ELR (cell line): ENCODE measurements at places on chromosomes 6 and 20.
A peak's percentile ranks its signal among the peaks of the same experiment; 100 is the strongest.

DNA sequence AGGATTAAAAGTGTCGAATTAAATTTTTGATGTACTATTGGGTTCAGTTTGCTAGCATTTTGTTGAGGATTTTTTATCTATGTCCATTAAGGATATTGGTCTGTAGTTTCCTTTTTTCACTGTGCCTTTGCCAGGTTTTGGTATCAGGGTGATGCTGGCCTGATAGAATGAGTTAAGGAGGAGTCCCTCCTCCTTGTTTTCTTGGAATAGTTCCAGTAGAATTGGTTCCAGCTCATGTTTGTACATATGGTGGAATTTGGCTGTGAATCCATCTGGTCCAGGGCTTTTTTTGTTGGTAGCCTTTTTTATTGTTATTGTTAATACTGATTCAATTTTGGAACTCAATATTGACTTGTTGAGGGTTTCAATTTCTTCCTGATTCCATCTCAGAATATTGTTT is 141.8 kb downstream of the SIM1 start:
- DNase-seq: no peak

DNA sequence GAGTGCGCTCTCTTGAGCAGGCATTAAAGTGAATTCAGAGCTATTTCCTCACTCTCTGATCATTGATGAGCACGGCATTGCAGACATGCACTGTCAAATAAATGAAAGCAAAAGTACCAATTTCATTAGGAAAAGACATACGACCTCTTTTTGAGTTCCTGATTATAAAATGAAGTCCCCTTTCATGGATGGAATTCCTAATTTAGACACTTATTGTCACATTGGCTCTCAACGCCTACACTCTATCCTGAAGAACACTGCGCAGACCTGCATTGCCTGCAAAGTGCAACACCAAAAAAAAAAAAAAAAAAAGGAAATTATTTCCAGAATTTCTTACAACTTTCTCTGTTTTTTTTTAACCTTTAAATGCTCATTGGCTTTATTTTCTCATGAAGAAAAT is 1.6 kb downstream of the ADGRB3 start:
- DNase-seq: no peak

DNA sequence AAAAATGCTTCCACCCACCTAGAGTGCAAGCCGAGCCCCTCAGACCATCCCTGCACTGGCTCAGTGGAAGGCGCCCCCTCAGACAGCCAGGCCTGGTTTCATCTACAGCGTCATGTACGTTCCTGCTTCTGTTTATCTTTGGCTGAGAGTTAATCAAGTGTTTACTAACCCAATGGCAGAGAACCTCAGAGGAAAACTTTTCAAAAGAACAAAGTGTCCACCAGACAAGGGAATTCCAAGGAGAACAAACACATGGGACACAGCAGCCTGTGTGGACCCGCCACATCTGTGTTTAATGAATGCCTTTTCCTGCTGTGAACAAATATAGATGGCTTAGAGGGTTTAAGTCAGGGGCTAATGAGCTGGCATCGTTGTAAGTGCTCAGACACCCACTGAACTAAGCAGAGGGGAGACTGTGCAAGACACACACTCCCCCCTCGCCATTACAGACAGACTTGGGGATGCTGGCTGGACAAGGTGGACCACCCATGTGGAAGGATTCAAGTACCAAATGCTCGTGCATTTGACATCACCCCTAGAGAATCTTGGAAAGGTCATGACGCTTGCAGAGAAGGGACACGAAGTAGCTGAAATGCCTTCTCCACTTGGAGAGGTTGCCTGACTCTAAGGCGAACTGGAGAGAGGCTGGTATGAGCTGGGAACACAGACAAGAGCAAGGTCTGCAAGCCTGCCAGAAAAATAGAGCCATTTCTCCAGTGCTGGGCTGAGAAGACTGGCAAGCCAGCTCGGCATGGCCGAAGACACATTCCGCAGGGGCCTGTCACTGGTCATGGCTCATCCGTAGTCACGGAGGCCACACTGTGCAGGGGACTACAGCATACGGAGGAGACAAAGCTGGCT is 53.5 kb upstream of the NXT1 start:
- peak; percentile 3 for DNase-seq

DNA sequence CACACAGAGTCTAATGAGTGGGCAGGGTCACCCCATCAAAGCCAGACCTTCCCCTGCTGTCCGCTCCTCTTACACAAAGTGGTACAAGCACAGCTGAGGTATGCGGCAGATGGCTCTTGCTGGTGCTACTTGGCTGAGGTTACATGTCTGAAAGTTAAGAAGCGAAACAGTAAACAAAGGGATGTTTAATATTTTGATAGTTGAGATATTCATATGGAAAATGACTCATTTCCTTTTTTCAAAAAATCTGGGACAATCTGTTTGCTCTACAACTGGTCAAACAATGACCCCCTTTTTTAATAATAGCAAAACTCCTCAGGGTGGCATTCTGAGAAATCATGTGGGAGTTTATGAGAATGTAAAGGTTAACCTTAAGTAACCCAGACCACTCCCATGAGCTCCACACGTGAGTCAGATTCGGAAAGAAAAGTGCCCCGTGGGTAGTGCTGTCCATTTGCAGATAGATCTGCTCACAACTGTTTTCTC is 245.3 kb downstream of the TBXT start:
- peak; percentile 51 for DNase-seq

DNA sequence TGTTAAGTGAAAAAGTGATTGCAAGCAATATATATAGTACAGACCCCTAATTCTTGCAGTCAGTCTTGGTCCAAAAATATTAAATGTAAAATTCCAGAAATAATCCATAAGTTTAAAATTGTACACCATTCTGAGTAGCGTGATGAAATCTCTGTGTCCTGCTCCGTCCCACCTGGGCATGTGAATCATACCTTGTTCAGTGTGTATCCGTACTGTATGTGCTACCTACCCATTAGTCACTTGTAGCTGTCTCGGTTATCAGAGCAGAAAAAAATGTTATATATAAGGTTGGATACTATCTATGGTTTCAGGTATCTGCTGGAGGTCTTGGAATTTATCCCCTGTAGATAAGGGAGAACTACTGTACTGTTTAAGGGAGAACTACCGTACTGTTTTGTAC is 16.3 kb downstream of the IRAK1BP1 start:
- no peak for DNase-seq

- no peak for DNase-seq
Observed at GRCh38 chr6:154361476-154361875, 4.9 kb upstream of the IPCEF1 start.

- no peak for DNase-seq
Observed at GRCh38 chr6:71226151-71226550, 62.5 kb upstream of the OGFRL1 start.

- DNase-seq: peak; percentile 25
Observed at GRCh38 chr6:32883789-32884188, 29.8 kb downstream of the PSMB9 start.

DNA sequence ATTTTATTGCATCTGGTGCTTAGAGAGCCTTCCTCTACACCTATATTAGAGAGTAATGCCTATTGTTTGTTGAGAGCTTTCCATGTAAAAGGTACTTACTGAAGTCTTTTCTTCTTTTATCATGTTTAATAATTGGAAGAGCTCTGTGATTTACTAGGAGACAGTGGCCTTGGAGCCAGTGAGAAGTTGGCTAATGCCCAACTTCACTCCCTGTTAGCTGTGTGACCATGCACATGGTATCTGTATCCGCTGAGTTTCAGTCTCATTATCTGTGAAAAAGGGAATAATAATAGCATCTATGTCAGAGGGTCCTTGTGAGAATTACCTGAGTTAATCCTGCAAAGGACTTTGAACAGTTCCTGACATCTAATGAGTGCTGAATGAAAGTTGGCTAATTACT is 105.0 kb downstream of the CD109 start:
- DNase-seq: no peak

GRCh38 chr6:163835439-163836171 is 421.1 kb downstream of the QKI start:
- DNase-seq: peak; percentile 3

- DNase-seq: no peak
Observed at GRCh38 chr20:20953738-20954618, 152.2 kb downstream of the LINC00237 start.
